WTC11 (cell line): ENCODE measurements at places on chromosomes 1 and 21. TPM values are rescaled to one million over a fixed set of nuclear protein-coding genes. Genes with fewer than 3 reads are reported as not detected.

GRCh38 chr1:227314014-227314848 is 4.1 kb downstream of the CDC42BPA start:
- H3K27me3 ChIP-seq, result no peaks in the 10 kb centered on the region
- no peak overlapping the region; the same call in 1 of the 2 replicates for H3K27ac ChIP-seq
- peak overlapping the region; percentile 90 for H3K4me3 ChIP-seq
- no peak for DNase-seq

DNA sequence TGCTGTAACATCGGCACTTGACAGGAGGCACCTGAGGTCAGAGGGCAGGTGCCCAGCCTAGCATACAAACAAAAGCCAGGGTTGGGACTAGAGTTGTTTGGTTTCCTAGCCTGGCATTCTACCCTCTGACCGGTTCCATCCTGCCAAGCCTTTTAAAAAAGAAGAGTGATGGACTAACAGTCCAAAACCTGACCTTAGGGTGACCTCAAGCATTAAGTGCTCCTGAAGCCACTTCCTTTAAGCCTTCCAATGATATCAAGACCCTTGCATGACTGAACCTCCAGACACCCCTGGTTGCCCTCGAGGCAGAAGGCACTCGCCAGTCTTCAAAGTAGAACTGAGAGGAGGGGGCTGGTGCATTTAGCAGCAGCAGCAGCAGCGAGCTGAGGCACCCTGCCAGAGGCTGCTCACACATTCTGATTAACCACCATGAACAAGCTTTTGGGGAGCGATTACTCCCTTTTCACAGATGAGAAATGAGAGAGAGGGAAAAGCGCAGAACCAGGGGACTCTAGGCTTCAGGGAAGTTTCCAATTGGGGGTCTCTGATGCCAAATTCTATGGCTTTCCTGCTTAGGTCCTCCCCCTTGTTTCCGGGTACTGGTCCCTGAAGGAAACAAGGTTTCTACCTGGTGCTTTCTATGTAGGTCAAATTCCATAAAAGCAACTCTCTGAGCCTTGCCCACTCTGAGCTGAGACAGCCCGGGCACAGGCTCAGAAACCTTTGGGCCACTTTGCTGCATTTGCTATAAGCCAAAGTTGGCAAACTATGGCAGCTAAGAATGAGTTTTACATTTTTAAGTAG is 9.2 kb downstream of the SLC2A1 start:
- H3K36me3 ChIP-seq, result peaks cover 75% of the 10 kb centered on the region
- peak overlapping the region; percentile 58 for H3K4me3 ChIP-seq
- no peaks in the 10 kb centered on the region for H3K27me3 ChIP-seq
- peak overlapping the region; percentile 86 for H3K27ac ChIP-seq
- peaks cover 96% of the 10 kb centered on the region for H3K4me1 ChIP-seq

DNA sequence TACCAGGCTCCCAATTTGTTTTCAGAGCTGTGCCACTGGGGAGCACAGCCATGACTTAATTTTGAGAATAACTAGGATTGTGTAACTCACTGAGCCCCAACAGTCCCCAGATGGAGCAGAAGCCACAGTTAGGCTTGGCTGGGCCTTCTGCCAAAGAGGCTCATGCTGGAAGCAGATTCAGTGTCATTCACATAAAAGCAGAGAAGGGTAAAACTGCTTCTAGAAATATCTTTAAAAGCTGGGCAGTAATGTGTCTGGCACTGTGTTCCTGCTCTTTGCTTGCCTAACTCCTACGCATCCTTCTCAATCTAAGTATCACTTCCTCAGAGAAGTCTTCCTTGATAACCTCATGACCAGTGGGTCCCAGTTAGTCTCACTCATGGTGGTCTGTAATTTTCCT is 20.3 kb downstream of the STK40 start:
- H3K27me3 ChIP-seq, result no peaks in the 10 kb centered on the region
- no peak overlapping the region for H3K4me3 ChIP-seq
- DNase-seq, result no peak
- peak overlapping the region; percentile 95 for H3K27ac ChIP-seq

The PPFIA4 gene
- 21.1 to 24.9 TPM (median 22.7 TPM) in 3 replicates for total RNA-seq

The KLHDC7A gene
- 10.9 to 14.3 TPM (median 11.0 TPM) in 3 replicates for total RNA-seq
